ENCODE measurements at places on chromosomes 11 and 22.

- DNase-seq = no peak
Observed at GRCh38 chr22:48140261-48140813, 1377.9 kb downstream of the TBC1D22A start.

DNA sequence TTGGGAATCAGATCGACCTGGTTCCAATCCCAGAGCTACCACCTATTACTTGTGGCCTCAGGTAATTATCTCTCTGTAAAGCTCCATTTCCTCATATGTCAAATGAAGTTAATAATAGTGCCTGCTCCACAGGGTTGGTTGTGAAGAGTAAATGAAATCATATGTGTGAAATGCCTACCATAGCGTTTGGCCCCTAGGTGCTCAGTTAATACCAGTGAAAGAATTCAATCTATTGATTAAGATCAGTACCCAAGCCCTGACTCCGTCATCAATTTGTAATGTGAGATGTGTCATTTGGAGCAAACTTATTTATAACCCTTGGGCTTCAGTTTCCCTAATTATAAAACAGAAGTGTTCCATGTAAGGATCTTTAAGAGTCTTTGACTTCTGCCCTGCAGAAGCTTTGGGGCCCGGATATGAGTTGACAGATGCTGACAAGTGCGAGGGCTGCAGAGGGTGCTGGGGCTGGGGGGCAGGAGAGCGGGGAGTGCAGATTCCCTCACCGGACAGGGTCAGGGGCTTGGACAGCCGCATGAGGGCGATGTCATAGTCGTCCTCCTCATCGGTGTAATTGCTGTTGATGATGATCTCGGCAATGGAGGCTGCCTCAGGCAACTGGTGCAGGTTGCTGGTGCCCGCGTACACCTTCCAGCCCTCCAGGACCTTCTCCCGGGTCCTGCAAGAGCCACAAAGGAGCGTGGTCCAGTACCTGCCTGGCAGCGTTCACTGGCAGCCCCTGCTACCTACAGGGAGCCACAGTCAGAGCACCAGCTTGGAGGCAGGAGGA lies 20.9 kb downstream of the TMPRSS13 start:
- no peak for DNase-seq

- DNase-seq = peak; percentile 85
Observed at GRCh38 chr11:119106564-119107537, at the start of gene C2CD2L. TSS of gene C2CD2L (plus strand) at chr11:119107344. CDS start at chr11:119107742, 398 bp downstream.

DNA sequence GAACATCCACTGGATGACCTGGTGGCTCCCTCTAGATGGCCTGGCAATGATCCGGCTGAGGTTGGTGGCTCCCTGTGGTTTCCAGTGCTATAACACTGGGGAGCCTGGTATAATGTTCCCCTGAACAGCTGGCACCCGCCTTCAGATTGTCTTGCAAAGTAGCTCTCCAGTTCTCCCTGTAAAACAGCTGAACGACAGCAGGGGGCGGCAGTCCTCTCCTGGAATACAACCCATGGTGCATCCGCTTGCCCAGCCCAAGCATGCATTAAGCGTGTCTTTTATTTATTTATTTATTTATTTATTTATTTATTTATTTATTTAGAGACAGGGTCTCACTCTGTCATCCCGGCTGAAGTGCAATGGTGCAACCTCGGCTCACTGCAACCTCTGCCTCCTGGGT lies 258.9 kb downstream of the BUD13 start:
- no peak for DNase-seq

- no peak for DNase-seq
Observed at GRCh38 chr11:101442171-101442570, 141.6 kb downstream of the TRPC6 start.

DNA sequence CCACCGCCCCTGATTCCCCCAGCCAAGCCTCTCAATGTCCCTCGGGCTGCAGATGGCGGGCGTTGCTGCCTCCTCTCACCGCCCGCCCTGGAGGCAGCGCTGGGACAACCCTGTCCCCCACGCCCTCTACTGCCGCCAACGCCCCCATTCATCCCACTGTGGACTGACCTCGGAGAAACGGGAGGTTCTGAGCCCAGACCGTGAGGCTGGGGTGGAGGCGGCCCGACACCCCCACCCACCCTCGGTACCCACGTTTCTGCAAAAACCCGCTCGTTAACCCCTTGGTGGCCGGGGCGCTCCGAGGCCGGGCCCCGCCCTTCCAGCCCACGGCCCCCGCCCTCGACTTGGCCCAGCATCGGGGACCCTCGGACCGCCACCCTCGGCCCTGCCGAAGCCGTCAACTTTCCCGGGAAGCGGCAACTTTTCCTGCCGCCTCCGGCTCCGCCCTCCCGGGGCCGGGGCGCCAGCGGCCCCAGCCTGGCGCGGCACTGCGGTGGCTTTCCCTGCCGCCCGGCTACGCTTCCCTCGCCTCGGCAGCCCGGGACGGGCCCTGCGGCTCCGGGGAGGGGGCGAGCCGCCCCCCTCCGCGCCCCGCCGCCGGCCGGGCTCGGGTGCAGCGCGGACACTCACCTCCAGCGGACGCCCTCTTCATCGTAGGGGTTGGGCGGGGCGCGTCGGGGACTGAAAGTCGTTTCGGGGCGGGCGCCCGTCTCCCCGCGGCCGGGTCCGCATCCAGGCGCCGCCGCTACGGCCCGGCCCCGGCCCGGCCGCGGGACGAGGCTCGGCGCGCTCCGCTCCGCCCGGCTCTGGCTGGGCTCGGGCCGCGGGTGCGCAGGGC lies 458 bp downstream of the RTN4R start:
- DNase-seq = no peak

DNA sequence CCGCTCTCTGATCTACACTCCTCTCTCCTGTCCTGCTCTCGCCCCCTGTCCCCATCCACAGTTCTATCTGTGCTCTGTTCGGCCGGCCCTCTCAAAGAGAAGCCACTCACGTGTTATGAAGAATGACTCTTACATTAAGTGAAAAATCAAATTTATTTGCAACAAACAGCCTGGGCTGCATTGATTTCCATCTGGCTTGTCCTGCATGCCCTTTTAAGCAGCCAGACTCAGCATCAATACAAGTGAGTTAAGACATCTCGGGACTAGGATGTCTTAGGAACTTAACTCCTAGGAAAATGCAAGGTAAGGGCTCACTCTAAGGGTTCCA lies 373.5 kb downstream of the TENM4 start:
- no peak for DNase-seq

GRCh38 chr11:132639986-132640385 lies 892.3 kb downstream of the OPCML start:
- no peak for DNase-seq

GRCh38 chr11:127859941-127860354 lies 727.4 kb downstream of the ETS1 start:
- no peak for DNase-seq

DNA sequence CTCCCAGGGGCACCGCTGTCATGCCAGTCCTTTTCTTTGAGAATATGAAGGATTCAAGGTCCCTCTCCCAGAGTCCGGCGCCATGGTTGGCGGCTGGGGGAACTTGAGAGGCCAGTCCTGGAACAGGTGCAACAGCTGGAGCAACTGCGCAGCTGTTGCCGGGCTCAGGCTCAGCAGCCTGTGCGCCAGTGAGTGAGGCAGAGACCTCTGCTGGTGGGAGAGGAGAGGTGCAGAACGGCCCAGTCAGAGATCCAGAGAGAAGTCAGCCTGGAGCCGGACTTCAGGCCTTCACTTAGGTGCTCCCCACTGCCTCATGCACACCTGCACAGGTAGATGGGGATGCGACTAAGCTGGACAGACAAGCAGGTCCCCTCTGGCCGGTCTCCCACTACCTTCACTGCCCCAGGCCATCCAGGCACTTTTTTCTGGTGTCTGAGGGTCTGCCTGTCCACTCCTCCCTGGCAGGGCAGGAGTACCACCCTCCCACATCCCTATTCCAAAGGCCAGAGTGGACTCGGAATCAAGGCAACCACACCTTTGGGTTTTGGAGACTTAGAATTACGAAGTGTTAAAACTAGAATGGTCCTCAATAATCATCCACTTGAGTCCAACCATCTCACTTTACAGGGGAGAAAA lies 4.6 kb downstream of the CHRDL2 start:
- no peak for DNase-seq

- no peak for DNase-seq
Observed at GRCh38 chr11:7595016-7595866, 78.1 kb downstream of the CYB5R2 start.

DNA sequence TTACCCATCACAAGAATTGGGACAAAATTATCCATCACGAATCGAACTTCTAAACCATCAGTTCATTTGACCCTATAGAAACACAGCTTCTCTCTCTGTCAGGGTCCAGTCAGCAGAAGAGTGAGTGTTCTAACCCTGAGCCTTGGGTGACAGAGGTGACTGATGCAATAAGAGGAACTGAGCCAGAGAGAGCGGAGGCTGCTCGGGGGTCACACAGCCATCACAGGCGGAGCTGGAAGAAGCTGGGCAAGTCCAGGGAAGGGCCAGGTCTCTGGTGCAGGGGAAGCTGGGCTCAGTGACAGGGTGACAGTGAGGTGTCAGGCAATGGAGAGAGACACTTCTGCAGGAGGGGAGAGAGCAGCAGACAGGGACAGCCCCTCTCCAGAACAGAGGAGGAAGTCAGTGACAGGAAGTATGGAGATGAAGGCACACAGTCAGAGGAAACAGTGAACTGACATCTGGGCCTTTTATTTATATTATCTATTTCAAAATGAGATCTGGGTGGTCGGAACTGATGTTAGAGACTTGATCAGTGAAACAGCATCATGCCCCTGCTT lies 184.0 kb upstream of the TBCEL start:
- no peak for DNase-seq

DNA sequence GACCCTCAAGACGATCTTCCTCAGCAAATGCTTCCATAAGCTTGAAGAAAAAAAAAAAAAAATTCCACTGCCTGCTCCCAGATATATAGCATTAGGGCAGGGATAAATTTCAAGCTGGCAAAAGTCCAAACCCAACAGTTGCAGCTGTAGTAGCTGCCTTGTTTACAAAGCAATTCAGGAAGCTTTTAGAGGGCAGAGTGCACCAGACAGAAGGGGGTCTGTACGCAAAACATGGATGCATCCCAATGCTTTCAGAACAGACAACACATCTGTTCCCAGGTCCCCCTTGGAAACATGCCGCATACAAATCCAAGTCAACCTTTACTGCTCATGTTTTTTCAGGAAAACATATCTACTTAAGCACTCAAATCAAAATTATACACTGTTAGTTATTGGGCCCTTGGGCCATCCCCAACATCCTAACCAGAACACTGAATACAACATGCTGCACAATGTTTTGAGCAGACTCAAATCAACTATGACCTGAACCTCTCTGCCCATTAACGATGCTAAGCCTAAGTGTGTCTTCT lies 94.5 kb downstream of the CADM1 start:
- no peak for DNase-seq

GRCh38 chr11:78295991-78296930 lies 107.5 kb downstream of the USP35 start:
- DNase-seq = no peak

GRCh38 chr22:49012712-49013395 lies 814.8 kb downstream of the BRD1 start:
- no peak for DNase-seq

- DNase-seq = no peak
Observed at GRCh38 chr11:15468466-15468865, 353.7 kb downstream of the INSC start.

DNA sequence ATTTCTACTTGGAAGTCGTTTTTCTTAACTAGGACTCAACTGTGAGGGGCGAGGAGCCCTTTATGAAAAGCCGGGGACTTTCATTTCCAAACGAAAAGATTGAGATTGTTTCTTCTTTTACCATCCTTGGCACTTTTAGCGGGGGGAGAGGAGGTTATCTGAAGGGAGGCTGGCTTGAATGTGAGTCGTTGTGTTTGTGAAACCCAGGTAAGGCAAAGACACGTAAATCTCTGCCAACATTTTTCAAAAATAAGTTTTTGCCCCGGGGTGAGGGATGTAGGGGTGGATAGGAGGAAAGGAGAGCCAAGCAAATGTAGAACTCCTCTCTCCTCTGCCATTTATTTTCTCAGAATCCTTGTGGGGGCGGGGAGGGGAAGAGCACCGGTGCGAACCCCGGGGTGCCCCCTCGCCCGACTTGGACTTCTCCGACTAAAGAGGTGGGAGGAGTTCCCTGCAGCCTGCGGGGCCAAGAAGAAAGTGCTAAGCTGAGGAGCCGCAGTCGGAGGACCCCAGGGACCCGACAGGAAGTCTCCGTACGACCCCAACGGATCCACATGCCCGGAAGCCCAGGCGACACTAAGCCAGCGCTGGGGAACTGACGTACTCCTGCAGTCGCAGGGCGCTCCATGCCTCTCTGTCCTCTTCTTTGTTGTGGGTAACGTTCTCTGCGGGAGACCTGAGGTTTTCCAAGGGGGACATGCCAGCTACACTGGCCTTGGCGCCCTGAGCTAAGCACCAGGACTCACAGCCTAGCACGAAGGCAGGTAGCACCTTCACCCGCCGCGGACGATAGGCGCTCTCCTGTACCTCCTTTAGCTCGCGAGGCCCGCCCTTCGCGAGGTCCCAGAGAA lies 2.4 kb upstream of the WT1 start:
- DNase-seq = no peak

GRCh38 chr22:40302149-40302548 lies 44.2 kb upstream of the ADSL start:
- DNase-seq = no peak

DNA sequence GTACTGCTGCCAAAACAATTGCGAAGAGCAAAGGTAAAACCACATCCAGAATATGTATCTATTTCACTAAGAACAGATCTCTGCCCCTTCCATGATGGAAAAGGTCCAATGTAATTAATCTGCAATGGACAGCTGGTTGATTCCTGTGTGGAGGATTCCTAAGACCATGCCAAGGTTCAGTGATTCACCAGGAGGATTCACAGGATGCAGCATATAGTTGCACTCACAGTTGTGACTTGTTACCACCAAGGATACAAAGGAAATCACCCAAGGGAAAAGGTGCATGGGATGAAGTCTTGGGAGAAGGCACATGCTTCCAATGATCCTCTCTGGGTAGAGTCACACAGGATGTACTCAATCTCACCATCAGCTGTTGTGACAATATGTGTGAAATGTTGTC lies 35.1 kb upstream of the CUL5 start:
- DNase-seq = no peak

GRCh38 chr22:22953791-22954190 lies 66.2 kb downstream of the IGLL5 start:
- DNase-seq = no peak

DNA sequence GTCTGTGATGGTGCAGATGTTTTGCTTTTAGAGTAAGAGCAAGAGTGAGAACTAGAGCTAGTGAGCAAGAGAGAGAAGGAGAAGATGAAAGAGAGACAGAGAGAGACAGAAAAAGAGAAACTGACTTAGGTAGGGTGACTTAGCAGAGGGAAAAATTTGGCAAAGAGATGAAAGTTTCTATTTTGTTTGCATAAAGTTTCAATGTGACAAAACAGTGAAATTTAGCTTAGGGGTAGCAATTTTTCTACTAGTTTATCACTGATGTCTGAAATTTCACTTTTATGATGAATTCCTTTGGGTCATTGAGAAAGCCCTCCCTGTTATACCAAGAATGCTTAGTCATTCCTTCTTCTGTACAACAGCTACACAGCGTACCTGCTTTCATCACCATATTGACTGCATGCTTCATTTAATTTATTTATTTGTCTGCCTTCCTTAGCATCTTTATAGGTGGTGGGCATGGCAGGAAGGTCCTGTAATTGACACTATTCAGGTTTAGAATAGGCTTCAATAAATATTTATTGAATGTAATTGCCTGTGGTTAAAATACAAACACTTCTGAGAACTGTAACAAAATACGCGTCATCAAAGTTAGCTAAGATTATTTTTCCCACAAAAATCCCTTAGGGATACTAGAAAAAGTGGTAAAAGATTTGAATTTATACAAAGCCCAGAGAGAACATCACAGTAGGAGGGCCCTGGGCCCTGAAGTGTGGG lies 19.9 kb upstream of the CTSC start:
- DNase-seq = no peak
